ENCODE measurements at places on chromosomes 6 and 20. TPM values are rescaled to one million over a fixed set of nuclear protein-coding genes. Genes with fewer than 3 reads are reported as not detected.

DNA sequence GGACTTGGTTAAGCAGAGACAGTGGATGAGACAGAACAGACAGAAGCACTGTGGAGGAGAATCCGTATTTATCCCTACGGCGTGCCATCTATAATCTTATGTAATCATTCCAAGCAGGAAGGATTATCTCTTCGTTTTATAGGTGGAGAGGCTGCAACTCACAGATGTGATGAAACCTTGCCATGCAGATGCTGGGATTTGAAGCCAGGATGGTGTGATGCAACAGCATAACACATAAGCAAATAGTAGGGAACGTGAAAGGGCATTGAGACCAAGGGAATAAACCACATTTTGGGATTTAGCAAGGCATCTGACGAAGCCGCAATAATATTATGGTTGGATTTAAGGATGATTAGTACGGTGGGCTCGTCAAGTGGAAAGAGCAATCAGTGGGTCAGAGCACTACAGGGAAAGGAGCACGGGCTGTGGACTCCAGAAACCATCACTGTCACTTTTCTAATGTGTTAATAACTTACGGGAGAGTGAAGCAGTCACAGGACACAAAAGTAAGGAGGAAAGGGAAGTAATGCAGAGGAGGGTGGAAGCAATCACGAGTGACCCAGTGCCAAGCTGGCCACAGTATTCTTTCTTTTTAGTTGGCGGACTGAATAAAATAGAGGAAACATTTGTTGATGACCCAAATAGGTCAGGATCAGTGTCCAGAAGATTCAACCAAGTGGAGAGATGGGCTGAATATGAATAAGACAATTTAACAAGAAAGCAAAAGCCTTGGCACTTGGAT lies 119.6 kb upstream of the EDN1 start:
- DNase-seq, result no peak

DNA sequence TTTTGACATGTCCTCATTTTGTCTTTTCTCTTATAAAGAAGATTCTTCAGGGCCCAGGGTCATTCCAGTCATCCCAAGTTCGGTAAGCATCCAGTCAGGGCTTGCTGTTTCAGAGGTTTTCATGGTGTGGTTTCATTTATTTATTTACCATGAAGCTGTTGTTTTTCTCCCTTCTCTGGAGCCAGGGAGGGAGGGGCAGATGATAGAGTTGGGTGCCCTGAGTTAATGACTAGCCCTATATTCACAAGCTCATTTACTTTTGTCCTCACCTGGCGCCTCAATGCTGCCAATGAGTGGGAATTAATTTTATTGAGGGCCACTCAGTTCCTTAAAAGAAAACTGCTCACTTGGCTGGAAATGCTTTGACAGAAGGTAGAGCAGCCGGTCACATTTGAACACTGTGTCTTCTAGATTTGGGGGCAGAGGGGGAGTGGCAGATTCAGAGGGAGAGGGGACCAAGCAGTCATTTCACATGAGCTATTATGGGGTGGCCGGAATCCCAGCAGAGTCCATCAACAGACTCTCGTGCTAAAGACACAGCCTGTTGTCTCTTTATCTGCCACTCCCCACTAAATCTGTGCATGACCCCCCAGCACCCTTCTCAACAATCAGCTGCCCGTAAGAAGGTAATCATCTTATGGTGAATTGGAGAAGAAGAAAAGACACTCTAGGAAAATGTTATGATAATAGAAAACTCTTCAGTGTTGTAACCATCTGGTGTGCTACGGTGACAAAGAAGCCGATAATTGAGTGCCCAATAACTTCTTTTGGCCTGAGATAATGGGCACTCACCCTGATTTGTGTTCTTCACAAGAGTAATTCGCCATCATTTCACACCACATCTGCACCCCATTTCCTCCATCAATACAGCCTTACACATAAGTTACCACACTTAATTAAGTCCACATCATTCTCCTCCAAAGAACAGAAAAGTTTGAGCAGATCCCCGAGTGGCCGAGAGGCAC lies 573.5 kb upstream of the JAG1 start:
- no peak for DNase-seq

- DNase-seq, result no peak
Observed at GRCh38 chr6:91387290-91388059, 800.6 kb upstream of the MAP3K7 start.

DNA sequence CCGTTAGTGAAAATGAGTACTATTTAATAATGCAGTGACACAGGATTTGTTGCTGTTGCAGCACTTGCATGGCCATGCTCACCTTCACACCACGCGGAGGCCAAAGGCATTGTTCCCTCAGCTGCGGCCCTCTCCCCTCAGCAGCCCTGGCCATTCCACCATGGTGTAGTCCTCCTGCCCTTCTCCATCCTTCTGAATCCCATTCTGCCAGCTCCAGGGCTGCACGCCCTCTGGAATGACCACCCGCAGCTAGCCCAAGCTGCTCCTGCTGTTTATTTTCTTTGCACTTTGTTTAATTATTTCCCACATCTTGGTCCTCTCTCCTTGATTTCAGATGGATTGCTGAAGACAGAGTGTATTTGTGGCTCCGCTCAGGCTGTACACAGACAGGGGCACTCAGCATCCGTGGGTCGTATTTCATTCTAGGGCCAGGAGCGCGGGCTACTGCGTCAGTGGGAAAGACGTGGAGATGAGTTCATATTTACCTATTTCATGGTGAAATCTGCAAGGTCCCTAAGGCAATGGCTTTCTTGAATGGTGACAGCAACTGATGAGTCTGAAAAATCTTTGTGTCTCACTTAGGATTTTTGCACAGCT lies 81.4 kb upstream of the DUSP22 start:
- no peak for DNase-seq

- DNase-seq, result no peak
Observed at GRCh38 chr20:15759594-15759993, 813.7 kb downstream of the KIF16B start.

DNA sequence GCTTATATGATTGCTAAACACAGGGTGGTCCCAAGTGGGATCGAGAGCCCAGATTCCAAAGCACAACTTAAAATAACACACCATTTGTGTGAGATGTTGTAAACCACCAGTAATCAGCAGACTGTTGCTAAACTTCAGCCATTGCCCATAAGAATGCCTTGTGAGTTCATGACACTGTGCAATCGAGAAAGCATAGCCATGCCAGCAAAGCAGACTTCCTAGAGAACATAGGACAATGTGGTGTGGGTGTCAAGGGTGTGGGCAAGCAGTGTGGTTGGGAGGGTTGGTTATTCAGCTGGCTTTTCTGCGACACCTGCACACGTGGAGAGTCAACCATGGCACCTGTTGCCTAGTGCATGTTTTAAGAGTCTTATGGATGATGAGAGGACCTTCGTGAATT lies 16.1 kb upstream of the CALHM6 start:
- DNase-seq, result no peak

DNA sequence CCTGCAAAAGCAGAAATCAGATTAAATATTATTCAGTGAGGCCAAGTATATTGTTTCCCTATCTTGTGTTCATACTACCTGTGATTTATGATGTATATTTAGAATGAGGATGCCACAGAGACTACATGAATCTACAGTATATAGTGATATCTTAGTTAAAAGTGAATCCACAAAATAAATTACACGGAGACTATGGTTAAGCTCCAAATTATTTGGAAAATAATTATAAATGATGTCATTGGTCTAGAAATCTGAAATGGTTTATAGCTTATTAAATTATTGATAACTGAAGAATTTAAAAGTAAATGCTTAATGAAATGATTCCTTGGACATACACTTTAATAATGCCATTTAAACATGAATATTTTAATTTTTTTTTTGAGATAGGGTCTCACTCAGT lies 4.2 kb upstream of the USP45 start:
- no peak for DNase-seq

- no peak for DNase-seq
Observed at GRCh38 chr6:105964979-105965760, 121.0 kb upstream of the PRDM1 start.

- no peak for DNase-seq
Observed at GRCh38 chr6:4478098-4478497, 298.1 kb upstream of the CDYL start.

DNA sequence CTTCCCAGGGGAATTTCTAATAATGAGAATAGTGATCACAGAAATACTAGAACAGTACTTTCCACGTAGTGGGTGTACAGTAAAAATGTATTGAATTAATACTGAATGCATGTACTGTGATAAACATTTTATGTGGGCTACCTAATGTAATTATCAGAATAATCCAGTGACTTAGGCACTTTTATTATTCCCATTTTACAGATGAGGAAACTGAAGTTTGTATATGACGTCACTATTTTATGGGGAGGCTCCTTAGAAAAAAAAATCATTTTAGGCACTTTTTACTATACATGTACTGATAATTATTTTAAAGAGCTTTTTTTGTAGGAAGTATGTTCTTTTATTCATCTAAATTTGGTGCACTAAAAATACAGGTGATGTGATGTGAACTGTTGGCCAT lies 275.6 kb upstream of the TAB2 start:
- DNase-seq, result no peak

DNA sequence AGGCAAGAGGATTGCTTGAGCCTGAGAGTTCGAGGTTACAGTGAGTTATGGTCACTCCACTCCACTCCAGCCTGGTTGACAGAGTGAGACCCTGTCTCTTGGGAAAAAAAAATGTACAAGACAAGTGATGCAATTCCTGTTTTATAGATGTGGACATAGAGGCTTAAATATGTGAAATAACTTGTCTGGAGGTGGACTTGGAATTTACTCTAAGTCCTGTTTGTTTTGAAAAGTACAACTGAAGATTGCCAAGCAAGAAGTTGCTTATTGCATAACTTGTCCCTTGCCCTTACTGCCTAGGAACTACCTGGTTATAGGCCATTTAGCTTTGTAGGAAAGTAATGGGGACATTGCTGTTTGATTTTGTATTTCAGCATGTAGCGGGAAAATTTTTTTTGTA lies 26.0 kb upstream of the ADIG start:
- DNase-seq, result no peak

- DNase-seq, result no peak
Observed at GRCh38 chr6:107196152-107196551, 80.8 kb upstream of the BEND3 start.

DNA sequence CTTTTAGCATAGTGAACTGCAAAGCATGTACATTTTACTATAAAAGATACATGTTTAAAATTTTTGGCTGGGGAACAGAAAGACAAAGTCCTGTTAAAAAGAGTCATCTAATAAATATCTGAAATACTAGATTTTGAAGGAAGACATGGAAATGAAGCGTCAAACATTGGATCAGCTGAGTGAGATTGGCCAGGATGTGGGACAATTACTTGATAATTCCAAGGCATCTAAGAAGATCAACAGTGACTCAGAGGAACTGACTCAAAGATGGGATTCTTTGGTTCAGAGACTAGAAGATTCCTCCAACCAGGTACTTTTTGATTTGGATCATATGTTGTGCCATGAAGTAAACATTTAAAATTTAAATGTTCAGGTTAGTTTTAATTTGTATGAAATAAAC lies 162.3 kb downstream of the UTRN start:
- DNase-seq, result no peak

DNA sequence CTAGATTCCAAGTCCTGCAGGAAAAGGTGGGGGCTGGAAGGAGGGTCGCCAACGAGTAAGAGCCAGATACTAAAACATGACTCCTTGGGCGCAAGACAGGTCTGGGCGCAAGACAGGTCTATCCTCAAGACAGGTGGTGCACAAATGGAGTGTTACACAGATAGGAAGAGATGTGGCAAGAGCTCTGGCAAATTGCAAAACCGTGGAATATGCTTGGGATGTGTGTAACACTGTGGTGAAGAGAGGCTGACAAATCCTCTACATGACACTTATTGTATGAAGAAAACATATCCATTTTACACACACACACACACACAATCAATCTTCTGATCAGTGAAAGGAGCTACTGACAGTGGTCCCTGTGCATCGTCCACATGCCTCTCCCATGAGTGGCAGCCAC lies 77.6 kb downstream of the TBC1D7 start:
- DNase-seq, result no peak

GRCh38 chr6:2111162-2111677 lies 134.2 kb downstream of the GMDS start:
- DNase-seq, result no peak

- DNase-seq, result no peak
Observed at GRCh38 chr6:3531481-3531880, 74.6 kb upstream of the SLC22A23 start.

GRCh38 chr6:34095741-34096140 lies 50.1 kb downstream of the GRM4 start:
- no peak for DNase-seq

DNA sequence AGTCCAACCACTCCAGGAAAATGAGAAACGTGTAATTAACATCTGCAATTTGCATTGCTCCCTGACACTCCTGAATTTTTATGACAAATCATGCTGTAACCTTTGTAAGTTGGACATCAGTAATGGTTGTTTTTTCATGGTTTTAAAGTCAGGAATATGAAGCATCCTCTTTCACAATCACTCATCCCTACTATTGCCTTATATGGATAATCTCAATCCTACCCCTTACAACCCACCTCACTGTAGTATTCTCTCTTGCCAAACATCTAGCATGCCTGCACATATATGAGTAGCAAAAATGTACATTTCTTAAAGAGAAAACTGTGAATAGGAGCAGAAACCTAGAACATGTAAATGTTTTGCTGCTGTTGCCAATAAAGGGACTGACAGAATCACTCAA lies 729.5 kb downstream of the KIF16B start:
- DNase-seq, result no peak

DNA sequence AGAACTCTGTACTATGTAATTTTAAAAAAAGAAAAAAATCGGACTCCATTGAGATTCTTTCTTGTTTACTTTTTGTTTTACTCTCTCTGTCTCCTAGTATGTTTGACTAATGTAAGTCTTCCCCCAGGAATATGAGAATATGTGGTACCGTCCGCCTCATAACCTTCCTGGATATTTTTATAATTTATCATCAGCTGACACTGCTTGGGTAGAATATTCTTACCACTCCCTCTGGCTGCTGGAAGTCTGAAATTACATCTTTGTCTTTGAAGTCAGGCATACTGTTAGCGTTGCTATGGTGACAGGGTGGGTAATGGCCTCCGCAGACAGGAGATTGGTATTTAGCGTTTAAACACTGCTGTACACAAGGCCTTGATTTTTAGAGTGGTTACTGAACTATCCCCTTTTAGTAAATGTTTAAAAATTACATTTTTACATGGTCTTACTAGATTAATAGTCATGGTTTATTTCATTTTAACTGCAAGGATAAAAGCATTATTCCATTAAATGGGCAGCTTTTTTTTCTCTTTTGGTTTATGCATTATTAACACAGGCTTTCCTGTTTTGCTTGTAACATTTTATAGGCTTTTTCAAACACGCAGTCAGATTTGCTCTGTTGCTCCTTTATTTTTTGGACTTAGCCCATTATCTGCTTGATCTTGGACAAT lies 176.4 kb downstream of the ARID1B start:
- no peak for DNase-seq

- DNase-seq, result peak; percentile 93
Observed at GRCh38 chr20:62824476-62825332, 7.9 kb downstream of the COL9A3 start.

GRCh38 chr6:14315353-14315752 lies 197.8 kb downstream of the CD83 start:
- no peak for DNase-seq

PACSIN1 gene
- 0.36 TPM for total RNA-seq

FAM83B gene
- not detected for total RNA-seq

STX11 gene
- 5.3 TPM for total RNA-seq

PLEKHG1 gene
- total RNA-seq, result 11.9 TPM

SRSF12 gene
- total RNA-seq, result 0.82 TPM

MAFB gene
- 43.3 TPM for total RNA-seq

All from sigmoid colon (tissue), 7 donors.